ENCODE measurements at places on chromosomes 6 and 20.

DNA sequence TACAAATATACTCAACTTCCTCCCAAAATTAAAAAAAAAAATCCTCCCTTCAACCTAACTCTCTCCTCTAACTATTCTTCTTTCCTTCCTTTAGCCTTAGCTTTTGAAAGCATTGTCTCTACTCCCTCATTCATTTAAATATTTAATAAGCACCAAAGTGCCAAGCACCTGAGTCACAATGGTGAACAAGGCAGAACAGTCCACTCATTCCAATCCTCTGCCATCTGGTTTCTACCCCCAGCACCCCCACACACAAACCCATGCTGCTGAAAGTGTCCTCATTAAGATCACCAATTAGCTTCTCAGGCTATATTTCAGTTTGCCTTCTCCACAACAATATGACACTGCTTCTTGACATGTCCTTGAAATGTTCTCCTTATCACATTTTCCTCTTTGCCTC, 76.3 kb downstream of the DTNBP1 start:
- no peak for DNase-seq

DNA sequence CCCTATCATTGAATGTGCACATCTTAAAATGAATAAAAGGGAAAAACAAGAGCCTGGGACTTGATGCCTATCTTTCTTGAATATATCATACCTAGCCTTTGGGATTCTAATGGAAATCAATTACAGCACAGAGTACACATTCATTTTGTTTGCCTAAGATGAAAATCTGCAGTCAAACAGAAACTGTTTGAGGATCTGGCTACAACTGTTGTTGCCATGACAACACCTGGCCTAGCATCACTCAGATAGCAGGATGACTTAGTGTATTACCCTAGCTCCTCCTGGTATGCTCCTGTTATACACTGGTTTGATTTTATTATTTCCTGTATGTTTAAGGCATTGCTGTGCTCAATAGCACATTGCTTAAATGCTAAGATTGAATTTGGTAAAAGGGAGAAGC, 71.5 kb upstream of the LAMP5 start:
- peak; percentile 91 for DNase-seq

DNA sequence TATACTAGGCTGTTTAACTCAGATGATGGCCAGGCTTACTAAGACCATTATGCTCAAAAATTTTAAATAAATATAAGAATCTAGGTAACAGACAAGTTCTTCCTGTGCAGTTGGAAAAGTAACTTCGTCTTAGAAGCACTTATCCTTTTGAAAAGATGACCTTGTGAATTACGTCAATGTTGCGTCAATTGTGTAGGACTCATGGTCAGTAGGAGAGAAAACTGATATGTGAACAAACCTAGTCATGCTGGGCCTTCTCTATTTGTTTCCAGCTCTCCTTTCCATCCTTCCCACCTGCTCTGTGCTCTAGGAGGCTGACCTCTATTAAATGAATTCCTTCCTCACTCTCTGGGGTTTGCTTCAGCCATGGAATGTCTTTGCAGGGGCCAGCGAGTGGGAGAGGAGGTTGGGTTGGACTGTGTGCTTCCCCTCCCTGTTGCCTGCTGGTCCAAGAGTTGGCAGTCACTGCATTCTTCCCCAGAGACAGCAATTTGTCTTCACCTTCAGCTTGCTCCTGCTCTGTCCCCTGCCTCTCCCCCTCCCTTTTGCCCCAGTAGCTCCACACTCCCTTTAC, 128.0 kb upstream of the TNFAIP3 start:
- DNase-seq = no peak

DNA sequence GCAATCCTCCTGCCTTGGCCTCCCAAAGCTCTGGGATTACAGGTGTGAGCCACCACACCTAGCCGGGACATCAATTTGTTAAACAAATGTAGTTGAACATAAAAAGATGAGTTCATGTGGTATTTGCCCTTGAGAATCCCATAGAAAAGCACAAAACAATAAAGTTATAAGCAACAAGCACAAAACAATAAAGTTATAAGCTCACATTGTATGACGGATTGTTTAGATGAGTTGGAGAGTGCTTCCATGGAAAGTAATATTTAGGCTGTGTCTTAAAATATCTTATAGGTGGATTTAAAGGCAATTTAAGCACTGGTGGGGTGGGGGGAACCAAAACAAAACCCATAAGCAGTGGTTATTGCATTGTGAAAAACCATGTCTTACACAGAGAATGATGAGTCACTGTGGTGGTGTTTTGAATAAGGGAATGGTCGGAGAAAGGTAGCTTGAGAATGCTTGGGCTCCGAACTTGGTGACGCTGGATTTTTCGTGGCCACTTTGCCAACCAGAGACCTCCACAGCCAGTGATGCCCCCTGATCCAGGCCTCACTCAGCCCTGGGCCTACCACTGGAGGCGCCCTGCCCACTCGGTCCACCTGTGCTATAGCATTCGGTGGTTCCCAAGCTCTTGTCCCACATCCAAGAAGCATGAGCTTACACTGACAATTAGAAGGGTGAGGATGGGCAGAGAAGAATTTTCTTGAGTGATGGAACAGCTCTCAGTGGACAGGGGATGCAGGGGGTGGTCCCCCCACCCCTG, 256.0 kb downstream of the CDKAL1 start:
- DNase-seq = no peak

- no peak for DNase-seq
These were observed 302.3 kb downstream of the HIVEP2 start for GRCh38 chr6:142642651-142643050.

DNA sequence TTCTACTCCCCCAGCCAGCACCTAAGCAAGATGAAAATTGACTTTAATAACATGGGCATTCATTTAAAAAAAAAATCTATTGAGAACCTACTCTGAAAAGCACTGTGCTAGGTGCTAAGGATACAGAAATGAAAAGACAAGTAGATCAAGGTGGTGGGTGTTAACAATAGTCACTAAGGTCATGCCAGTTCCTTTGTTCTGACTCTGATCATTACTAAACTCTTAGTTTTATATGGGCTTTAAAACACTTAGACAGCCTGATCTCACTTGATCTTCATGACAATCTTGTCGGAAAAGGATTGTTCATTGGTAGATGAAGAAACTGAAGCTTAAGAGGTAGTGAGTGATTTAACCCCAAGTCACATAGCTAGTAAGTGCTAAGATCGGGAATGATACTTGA, 285.7 kb upstream of the PRDM1 start:
- DNase-seq = no peak

DNA sequence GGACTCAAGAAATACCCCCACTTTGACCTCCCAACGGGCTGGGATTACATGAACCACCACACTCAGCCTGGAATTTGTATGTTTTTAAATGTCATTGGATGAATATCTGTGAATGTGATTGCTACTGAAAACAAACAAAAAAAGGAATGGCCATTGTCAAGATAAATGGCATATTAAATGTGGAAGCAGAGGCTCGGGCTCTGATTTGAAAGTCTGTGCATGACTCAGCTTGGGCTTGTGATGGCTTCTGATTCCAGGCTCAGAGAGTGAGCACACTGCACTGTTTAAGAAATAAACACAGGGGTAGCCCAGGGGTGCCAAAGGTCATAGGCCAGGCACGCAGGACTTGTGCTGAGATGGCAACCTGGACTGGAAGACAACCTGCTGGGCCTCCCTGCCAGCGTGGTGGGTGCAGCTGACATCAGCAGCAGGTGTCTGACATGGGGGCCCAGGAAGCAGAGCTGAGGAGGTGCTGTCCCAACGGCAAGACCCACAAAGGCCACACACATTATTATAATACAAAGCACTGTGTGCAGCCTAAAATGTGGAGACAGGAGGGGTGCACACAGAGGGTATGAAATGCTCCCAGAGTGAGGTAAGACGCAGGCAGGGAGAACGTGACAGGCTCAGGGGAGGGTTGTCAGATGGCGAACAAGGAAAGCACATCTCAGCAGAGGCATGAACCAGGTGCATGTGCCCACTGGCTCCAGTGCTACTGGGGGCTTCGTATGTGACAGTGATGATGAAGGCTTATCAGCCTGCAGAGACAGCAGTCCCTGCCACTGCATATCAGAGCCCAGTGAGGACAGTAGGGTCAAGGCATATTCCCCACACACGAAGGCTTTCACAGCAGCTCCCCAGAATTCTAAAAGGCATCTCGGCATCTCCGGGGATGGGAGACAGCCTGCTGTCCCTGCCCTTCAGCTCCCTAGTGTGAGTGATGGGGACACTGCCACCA, 169.4 kb downstream of the SYNDIG1 start:
- no peak for DNase-seq

GRCh38 chr20:61900011-61900944, 165.4 kb downstream of the TAF4 start:
- no peak for DNase-seq

- DNase-seq = no peak
These were observed 25.8 kb upstream of the FABP7 start for GRCh38 chr6:122753688-122754056.

DNA sequence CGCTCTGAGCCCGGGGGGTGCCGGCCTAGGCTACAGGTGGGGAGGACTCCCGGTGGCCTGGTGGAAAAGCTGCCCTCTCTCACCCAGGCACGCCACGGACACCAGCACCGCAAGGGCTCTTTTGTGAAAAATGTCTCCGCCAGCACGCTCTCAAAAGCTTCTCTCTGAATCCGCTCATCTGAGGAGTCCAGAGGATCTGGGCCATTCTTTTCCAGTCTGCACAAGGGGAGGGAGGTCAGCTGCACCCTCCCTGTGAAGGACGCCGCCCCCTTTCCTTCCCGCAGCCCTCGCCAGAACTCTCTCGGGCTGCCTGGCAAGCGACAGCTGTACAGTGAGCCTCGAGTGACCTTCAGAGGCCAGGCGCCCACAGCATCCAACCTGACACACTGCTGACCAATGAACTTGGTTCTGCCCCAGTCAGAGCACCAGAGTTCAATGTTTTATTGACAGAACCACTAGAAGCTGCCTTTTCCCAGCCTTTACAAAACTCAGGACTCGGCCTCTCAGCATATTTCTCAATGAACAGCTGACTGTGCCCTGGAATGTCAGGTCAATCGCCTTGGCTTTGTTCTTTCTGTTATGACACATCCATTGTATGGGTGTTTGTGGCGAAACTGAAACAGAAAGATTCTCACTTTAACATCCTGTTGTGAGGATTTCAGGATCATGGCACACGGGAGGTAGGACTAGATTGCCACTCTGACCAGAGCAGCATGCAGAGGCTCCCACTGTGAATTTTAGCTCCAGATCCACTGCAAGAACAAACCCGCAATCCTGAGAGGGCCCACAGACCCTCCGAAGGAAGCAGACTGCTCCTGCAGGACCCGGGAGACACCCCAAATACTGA, 26.7 kb downstream of the SERPINB9 start:
- DNase-seq = peak; percentile 44

GRCh38 chr6:43297644-43298564, at the start of gene SLC22A7:
Gene SLC22A7 (plus strand): TSS chr6:43298260. CDS start chr6:43298359, 99 bp downstream.
- no peak for DNase-seq

DNA sequence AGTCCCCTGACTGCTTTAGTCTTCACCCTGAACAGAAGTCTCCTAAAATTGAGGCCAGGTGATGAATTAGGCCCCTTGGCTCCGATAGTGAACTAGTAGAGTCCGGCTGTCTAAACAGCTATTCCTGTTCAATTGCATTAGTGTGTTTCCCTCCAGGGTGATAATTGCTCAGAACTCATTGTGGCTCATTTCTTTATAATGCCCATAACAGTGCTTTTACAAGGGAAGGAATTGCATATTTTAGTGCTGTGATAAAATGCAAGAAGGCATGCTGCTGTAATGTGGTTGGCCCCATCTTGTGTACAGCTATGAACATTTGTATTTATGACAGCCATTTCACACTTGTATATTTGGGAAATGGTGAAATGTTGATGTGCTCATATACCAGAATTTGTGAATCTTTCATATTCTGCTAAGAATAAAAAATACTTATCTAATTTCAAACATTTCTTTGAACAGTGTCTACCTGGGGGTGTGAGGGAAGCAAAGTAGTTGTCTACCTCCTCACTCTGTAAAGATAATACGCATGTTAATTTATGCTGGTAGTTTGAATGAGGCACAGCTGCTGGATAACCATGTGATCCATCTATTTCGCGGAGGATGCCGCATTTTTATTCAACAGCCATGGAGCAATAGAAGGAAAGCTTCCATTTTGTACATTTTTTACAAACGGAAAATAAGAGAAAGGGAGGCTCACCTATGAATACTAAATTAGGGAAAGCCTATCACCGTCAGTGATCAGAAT, 451.4 kb downstream of the NKAIN2 start:
- DNase-seq = peak; percentile 86

DNA sequence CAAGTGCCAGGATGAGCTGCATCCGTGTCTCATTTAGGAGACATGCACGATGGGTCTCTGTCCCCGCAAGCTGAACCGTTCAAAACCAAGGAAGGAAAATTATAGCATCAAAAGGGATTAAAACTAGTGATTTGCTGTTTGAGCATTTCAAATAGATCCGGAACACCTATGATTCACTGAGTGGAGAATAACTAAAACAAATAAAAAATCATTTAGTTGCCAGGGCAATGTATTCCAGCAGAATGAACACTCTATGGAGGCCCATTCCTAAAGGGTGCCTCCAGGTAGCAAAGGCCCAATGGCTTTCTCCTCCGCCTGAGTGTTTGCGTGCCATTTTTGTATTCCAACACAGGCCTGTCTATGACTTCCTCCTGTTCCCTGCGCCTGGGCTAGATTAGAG, 354.8 kb downstream of the ZFAND3 start:
- no peak for DNase-seq

GRCh38 chr20:31476643-31477215, 1.6 kb downstream of the REM1 start:
- no peak for DNase-seq

GRCh38 chr6:54059683-54060082, 51.6 kb upstream of the MLIP start:
- DNase-seq = no peak

DNA sequence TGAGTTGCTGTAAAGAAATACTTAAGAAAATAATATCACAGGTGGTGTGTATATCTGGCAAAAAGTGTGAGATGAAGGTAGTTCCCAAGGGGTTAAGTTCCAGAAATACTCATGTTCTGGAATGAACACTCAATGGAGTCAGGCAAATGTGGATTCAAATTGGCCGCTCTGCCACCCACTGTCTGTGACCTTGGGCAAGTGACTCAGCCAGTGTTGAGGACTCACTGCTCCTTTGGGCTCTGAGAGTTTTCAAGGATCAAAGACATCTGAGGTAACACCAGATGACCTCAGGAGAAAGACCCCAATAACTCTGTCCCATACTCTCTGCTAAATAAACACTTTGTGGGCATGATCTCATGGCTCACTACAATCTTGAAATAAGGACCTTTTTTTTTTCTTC, 59.2 kb upstream of the EYA2 start:
- no peak for DNase-seq

DNA sequence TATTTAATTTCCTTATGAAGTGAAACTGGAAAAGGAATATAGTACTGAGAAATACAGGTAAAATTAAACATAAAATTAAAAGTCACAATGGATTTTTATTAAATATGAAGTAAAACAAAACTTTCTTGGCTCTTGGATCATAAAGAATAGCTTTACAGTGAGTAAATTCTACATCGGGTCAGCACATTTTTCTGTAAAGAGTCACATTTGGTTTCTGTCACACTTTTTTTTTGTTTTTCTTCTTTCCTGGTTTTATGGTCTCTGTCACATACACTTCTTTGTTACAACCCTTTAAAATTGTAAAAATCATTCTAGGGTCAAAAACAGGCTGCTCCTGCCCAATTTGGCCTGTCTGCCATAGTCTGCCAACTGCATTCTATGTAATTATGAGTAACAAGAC, 254.4 kb upstream of the POU3F2 start:
- no peak for DNase-seq

Measured in NCI-H1417 (cell line).